HEK293T (cell line): ENCODE measurements at places on chromosomes 12 and 14.

DNA sequence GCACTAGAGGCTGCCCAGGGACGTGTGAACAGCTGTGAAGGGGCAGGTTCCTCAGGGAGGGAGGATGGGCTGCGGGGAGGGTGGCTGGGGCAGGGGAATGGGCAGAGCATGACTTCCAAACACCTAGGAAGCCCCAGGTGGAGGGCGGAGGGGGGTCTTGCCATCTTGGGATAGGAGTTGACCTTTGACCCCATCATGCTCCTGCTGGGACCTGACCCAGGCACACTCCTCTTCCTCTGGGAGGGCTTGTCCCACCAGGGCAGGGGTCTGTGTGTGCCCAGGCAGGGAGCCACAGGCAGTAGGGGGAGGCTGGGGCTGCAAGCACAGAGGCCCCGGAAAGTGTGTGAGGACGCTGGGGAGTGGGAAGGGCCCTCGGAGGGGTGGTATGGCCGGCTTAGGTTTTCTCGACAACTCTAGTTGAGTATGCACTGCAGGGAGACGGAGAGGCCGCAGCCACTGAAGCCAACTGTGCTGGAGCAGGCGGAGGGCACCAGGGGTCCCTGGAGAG is 3.3 kb upstream of the ANKRD9 start:
- DNase-seq = no peak

DNA sequence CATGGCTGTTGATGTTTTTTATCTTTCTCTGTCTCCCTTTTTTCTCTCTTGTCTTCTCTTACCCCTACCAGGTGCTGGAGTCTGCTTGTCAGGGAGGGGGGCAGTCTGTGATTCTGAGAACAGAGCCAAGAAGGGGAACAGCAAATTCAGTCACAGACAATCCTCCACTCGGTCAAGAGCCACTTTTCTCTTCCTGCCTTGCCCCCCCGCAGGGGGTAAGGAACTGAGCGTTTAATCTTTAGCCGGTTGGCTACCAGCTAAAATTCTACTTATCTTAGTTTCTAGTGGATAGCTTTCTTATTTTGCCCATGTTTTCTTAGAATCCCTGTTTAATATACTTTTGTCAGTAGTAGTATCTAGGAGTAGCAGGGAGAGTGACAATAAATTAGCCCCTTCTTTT is 1.9 kb downstream of the RIMKLB start:
- no peak for DNase-seq

DNA sequence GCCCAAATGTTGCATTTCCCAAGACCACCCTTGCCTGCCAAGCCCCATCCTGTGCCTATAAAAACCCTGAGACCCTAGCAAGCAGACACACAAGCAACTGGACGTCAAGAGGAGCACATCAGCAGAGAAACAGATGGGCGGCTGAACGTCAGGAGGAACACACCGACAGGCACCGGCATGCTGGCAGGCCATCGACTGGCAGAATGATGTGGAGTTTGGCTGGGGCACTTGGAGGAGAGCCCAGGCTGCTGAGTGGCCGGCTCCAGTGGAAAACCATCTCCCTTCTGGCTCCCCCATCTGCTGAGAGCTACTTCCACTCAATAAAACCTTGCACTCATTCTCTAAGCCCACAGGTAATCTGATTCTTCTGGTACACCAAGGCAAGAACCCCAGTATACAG is 130.1 kb downstream of the SLC41A2 start:
- DNase-seq = no peak

DNA sequence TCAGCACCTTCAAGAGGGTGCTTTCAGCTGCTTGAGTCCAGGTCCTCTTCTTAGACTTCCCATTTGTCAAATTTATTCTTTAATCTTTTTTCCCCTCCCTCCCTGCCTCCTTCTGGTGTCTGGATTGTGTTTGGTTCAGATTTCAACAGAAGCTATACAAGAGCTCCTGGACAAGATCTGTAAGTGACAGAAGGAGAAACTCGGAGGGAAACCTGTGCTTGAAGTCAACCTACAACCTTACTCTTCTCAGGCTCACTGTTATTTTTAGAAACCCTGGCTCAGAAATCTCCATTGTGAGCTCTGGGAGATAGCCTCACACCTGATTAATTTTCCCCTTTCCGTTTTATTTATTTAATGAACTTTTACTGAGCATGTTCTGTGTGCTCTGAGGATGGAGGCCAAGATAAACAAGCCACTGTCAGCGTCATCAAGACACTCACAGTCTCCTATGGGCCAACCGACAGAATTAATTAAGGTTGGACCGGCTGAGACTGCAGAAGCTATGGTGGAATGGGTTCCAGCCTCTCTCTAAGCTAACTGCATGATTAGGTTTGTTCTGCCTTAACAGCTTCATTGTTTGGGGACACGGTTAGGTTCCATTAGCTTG is 13.5 kb downstream of the PDE1B start:
- no peak for DNase-seq

DNA sequence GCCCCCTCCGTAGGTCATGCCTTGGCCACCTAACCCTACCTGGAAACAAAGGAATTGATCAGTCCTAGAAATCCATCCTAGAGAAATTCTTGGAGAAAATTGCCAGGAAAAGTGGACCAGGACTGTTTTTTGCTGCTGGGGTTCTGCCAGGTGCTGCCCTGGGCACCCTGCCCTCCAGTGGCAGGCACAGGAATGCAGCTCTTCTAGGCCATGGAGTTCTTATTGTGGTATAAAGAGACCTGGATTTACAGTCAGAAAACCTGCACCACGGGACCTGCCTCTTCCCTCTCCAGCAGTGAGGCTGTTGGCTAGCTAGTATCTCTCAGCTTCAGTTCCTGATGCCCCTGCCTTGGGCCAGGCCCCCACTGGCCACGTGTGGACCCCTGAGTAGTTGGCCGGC is 59.7 kb downstream of the SLC24A4 start:
- peak; percentile 16 for DNase-seq

GRCh38 chr14:76007852-76008251 is 22.3 kb downstream of the IFT43 start:
- no peak for DNase-seq

DNA sequence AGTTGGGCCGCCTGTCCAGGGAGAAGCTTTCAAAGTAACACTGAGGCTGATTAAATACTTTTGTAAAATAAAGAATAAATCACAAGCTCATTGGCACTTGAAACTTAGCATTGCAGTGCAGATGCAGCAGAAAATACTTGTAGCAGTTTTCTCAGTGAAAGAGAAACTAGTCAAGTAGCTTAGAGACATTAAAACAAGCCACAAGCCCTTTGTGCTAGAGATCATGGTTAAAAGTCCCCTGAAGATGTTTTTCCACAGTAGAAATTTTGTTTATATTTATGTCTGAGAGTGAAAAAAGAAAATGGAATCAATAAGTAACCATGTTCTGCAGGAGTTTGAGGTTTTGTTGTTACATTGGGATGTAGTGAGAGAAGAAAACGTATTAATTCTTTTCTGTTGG is 5.9 kb downstream of the PSEN1 start:
- DNase-seq = no peak

DNA sequence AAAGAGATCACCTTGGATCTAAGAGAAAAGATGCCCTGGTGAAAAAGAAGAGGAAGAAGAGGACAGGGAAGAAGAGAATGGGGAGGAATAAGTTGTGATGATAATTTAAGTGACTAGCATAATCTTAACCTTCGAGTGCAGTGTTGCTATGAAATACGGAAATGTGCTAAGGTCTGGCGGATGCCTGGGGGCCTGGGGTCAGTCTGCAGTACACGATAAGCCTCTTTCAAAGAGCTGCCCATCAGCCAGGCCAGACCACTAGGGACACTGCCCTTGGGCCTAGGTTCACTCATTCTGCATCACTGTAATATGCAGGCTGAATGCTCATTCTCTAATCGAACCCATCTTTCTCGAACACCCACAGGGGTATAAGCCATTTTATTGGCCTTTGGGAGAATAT is 83.4 kb downstream of the PLEKHG3 start:
- no peak for DNase-seq

DNA sequence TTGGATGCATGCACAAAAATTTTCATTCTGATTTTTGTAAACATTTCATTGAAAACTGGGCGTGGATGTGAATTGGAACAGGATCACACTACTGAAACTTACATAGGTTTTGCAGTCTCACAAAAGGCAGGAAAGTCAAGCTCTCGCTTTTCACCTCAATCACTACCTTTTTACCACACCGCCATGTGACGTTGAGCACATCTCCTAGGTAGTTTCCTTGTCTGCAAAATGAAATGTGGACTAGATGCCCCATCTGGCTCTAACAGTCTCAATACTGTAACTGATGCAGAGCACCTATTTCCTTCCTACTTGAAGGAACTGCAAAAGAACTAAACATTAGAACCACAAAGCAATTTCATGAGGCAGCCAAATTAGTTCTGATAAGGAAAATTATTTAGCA is 4.4 kb upstream of the YY1 start:
- DNase-seq = no peak

- no peak for DNase-seq
These were observed 19.6 kb downstream of the IFNG start for GRCh38 chr12:68139941-68140340.

- no peak for DNase-seq
These were observed 82.5 kb downstream of the MED13L start for GRCh38 chr12:116194935-116195431.

GRCh38 chr12:110931315-110931728 is 10.9 kb upstream of the MYL2 start:
- DNase-seq = no peak

- no peak for DNase-seq
These were observed 16.5 kb upstream of the YY1 start for GRCh38 chr14:100222224-100223093.

GRCh38 chr12:82357340-82357739 is 847 bp downstream of the CCDC59 start:
- no peak for DNase-seq

DNA sequence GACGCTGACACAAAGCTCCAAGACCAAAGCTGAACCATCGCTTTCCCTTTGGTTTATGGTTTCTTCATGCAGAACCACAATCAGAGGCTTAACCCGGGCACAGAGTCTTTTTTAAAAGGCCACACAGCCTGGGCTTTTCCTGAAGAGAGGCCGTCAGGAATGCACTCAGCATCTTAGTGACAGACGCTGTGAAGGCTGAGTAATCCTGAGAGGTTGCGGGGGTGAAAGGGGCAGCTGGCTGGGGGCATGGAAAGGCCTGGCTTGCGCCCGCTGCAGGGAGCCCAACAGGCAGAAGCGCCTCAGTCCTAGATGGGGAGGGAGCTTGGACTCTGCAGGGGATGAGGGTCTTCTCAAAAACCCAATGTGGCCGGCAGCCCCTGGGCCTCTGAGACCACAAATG is 13.6 kb downstream of the CTDSP2 start:
- no peak for DNase-seq

DNA sequence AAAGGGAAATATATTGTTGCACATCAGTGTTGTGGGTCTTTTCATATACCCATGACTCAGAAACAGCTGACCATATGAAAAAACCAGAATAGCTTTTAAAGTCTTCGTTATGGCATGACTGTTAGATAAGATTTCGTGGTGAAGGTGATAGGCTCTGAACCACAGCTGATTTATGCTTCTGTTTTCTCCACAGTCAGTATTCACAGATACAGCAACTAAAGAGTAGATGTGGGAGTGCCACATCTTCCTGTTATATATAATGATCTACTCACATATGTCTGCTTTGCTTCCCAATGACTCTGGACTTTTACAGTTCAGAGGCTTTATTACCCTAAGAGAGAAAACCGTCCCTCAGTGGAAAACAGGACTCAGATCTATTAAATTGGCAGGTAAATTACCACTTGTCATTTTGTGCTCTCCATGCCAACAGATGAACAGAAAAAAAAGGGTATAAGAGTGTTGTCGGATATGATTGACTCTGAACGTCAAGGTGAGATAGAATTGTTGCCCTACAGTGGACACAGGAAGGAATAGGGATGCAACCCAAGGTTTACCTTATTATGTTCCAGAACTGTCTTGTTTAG is 1037.1 kb downstream of the GALC start:
- DNase-seq = no peak

DNA sequence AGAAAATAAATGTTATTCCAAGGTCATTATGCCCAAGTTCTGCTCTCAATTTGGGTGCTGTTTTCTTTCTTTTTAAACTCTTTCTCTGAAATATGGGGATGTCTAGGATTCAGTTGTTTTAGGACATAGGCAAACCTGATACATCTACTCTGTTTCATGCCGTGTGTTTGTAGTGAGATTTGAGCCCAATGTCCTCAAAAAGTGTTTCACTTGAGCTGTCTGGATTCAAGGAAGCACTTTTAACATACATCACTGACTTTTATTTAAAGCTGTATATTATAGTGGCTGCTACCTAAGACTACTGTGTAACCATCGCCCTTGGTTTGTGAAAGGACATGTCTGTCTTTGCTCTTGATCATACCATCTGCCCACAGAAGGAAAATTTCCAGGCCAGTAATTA is 709.3 kb upstream of the STXBP6 start:
- DNase-seq = no peak

GRCh38 chr12:47080725-47081502 is 1.2 kb upstream of the AMIGO2 start:
- DNase-seq = peak; percentile 26

- no peak for DNase-seq
These were observed 10.0 kb downstream of the HIP1R start for GRCh38 chr12:122845041-122845864.

GRCh38 chr12:72511906-72512305 is 239.7 kb downstream of the TRHDE start:
- DNase-seq = no peak

- DNase-seq = no peak
These were observed 307.4 kb upstream of the NOVA1 start for GRCh38 chr14:26905229-26905628.

- DNase-seq = no peak
These were observed 174.5 kb upstream of the RBM19 start for GRCh38 chr12:114140576-114140975.

DNA sequence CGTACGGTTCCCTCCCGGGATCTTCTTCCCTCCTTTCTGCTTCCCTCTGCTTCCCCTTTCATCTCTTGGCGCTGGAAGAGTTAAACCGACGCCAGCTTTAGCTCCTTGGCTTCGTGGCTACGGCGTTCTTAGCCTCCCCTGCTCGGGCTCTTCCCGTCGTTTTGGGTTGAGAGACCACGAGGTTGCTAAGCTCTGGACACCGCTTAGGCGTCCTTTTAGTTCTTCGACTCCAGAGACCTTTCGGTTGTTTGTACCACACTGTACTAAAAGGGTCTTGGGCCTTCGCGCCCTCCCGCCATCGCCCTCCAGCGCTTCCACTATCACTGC is 545 bp downstream of the CPSF2 start:
- no peak for DNase-seq

GRCh38 chr12:29782871-29783772 is 620 bp downstream of the TMTC1 start:
- peak; percentile 49 for DNase-seq

GRCh38 chr12:88238406-88238805 is 96.3 kb downstream of the TMTC3 start:
- no peak for DNase-seq

- no peak for DNase-seq
These were observed 64.9 kb downstream of the FBXO33 start for GRCh38 chr14:39367387-39367751.

GRCh38 chr12:1494856-1495255 is 99.5 kb downstream of the FBXL14 start:
- DNase-seq = no peak

- DNase-seq = no peak
These were observed 1.2 kb upstream of the NEK9 start for GRCh38 chr14:75127903-75128595.

- DNase-seq = no peak
These were observed 14.7 kb downstream of the PLEKHG6 start for GRCh38 chr12:6324936-6325750.
